ENCODE measurements at places on chromosomes 5 and 9.

- no peak for DNase-seq
Measured at GRCh38 chr5:176560364-176560763, 11.2 kb downstream of the CDHR2 start.

DNA sequence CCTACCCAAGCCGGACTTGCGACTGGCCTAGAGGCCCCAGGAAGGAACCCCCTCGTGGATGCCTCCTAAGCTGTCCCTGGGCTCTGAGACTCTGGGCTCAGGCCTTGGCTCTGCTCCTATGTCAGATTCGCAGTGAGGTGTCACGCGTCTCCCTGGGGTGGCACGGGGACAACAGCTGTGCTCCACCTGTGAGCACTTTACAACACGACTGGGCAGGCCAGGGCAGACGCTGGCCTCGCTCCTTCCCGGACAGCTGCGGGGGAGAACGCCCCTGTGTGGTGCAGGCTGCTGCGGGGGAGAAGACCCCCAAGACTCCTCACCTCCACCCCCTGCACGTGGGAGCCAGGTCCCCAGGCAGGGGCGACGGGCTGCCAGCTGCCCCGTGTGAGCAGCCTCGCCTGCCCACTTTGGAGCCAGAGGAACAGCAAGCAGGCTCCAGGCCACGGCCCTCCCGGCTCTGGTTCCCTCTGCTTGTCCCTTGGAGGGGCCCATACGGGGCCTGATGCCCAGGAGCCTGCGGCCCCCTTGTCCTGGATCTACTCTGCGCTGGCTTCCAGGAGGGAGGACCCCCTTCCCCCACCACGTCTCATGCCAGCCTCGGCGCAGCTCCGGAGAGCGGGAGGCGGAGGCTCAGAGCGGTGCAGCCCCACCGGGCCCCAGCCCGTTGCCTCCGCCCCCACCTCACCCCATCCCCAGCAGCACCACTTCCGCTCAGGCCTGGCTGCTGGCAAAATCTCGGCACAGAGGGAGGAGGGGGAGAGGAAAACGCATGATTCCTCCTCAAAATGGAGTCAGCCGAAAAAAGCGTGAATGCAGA, 36.0 kb downstream of the SARDH start:
- DNase-seq, result peak; percentile 74

DNA sequence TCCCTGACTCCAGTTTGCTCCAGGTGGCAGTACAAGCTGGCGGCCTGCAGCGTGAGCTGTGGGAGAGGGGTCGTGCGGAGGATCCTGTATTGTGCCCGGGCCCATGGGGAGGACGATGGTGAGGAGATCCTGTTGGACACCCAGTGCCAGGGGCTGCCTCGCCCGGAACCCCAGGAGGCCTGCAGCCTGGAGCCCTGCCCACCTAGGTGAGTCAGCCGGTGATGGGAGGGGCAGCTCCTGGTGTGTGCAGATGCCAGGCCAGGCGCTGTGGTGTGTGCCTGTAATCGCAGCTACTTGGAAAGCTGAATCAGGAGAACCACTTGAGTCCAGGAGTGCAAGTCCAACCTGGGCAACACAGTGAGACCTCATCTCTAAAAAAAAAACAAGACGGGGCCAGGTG, 10.0 kb upstream of the CACFD1 start:
- no peak for DNase-seq

- DNase-seq, result no peak
Measured at GRCh38 chr5:116361171-116361967, 213.3 kb downstream of the SEMA6A start.

DNA sequence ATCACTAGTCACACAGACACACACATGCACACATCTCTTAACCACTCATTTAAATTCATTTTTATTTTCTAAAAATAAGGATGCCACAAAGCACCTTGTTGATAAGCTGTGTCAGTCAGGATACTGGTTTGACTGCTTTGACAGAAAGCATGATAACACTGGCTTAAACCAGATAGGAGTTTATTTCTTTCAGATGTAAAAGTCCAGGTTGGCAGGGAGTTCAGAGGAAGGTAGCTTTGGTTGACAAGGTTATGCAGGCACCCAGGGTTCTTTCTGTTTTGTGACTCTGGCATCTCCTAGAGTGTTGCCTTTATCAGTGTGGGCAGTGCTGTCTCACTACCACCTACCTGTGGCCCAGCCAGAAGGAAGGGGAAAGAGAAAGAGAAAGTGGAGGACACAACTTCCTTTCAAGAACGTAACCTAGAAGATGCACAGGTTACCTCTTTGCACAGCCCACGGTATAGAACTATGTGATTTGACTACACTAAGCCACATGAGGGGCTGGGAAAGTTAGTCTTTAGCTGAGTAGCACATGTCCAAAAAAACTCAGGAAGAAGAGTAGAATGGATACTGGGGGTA, 334.7 kb downstream of the OSTF1 start:
- no peak for DNase-seq

- no peak for DNase-seq
Measured at GRCh38 chr5:95723632-95724369, 7.3 kb upstream of the RHOBTB3 start.

DNA sequence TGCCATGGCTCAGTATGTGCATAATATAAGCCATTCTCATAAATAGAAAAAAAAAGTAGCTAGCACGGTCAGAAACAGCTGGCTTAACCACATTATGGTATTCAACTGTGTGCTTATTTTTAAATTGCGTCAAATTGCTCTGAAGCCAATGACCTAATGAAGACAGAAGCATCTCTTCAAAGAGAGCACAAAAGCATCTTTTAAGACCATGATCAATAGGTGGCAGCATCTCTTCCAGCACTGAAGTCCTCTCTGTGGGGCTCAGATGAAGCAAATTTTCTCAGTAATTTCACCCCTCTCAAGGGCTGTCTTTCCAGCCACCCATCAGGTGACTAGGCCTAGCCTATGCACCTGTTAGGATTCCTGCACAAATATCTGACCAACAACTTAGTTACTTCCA, 251.4 kb downstream of the GLIS3 start:
- no peak for DNase-seq

DNA sequence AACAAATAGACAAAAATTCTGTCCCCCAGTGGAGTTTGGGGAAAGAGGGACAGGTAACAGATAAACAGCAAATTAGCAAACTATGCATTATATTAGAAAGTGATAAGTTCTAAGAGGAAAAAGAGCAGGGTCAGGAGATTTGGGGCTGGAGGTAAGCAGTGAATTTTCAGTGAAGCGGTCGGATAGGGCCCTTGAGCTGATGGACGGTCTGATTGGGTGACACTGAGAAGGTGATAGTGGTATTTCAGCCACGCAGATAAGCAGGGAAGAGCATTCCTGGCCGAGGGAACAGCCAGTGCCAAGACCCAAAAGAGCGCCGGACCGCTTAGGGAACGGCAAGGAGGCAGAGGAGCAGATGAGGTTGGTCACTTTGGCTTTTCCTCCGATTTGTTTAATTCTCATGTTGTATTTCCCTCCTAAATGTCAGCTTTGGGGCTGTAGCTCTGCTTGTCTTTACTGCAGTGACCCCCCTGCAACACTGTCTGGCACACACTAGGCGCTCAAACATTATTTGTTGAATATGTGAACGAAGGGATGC, 1.1 kb upstream of the PTPN3 start:
- no peak for DNase-seq

DNA sequence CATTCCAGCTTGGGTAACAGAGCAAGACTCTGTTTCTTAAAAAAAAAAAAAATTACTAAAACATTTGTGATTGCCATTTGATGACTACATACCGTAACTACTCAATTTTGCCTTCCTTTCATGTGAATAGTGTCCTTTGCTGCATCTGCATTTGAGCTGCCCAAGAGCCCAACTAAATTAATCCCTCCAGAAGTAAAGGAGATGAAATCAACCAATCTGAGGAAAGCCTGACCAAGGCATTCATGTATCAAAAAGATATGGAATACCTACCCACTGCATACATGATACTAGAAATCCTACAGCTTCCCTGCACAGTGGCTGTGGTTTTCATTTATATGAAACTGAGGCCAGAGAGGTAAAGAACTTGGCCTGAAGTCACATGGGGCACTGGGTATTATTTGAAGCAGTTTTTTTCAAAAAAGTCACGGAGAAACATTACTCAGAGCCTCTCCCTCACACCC, 177.5 kb downstream of the AOPEP start:
- no peak for DNase-seq

DNA sequence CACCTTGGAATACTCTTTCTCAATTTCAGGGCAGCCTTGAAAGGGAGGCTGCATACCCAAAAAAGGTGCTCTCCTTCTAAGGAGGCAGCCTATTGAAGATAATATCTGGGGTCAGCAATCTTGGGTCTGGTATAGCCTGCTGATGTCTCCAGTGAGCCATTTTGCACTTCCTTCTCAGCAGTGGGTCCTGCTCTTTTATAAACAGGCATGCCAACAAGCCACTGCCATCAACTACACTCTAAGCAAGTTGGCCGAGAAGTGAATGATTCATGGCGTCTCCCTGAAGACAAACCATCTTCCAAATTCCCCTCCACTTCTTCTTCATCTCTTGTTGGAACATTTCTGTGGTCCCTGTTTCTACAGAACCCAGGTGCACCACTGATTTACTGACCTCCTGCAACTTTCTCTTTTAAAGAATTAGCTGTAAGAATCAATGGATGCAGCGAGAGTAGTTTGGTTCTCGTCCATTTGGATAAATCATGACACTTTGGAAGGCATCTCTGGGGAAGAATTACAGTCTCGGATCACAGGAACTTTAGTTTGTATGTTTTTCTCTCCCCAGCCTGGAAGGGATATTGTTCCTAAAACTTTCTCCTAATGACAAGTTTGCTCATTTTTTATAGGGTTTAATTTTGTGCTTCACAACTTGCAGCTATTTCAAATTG, 108.3 kb downstream of the INSYN2B start:
- DNase-seq, result no peak

DNA sequence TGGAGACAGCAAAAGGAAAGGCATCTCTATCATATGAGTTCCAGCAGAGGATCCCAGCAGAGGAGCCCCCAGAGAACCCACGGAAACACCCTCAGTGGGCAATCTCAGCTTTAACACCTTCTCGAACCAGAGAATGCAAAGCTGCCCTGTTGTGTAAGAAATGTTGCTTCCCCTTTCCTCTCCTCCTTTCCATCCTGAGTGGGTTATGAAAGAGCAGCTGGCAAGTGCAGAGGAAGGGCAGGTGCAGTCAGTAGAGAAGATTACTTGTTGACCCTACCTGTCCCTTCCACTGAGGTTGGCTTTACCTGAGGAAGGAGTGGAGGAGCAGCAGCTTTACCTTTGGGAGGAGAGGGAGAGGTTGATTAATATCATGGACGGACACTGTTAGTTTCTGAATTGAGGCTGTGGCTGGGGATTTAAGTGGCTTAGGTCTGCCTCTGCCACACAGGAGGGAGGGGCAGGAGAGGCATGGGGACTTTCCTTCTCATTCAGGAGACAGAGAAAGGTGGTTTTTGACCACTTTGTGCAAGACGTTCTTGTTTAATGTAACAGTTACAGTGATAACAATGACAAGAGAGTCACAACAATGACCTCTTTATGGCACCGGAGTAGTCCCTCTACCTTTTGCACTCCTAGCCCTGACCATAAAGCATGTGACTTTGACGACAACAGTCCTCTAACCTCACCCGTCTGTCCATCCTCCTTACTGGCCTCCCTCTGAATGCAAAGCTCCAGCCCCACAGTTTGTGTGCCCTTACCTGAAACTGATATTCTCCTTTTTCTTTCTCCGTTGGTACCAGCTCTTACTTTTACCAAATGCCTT, 254.8 kb downstream of the NSG2 start:
- no peak for DNase-seq

DNA sequence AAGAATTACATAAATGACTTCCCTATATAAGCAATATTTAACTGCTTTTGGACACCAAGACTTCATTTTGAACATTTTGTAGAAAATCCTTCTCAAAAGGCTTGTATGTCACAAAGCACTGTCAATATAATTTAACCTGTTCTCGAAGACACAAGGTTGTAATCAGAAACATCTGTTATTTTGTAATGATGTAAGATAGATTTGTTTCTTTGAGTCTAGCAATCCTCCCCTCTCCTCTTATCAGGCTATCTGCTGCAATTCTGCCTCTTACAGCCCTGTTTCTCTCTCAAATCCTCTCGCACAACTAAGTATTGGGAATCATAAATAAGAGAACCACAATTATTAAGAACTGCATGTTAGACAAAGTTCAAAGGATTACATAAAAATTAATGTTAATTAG, 18.6 kb upstream of the TARS1 start:
- no peak for DNase-seq

DNA sequence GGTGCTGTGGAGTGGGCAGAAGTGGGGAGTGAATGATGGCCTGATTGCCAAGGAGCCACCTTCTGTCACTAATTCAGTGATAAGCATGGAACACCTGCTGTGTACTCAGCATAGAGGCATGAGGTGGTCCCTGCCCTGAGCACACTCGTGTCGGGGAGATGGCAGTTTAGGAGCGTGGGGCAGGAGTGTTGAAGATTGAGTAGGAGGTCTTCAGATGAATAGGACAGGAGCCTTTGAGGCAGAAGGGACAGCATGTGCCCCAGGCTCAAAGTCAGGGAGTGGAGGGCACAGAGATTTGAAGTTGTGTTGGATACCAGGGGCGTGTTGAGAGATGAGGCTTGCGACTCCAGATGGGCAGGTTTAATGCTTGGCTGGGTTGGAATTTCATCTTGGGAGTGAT, 55.0 kb downstream of the ZNF618 start:
- no peak for DNase-seq

- DNase-seq, result no peak
Measured at GRCh38 chr5:142219146-142219545, 105.7 kb downstream of the SPRY4 start.

- DNase-seq, result no peak
Measured at GRCh38 chr9:21560281-21560745, 78.2 kb upstream of the IFNE start.

GRCh38 chr5:134103397-134103796, 11.1 kb upstream of the TCF7 start:
- no peak for DNase-seq

DNA sequence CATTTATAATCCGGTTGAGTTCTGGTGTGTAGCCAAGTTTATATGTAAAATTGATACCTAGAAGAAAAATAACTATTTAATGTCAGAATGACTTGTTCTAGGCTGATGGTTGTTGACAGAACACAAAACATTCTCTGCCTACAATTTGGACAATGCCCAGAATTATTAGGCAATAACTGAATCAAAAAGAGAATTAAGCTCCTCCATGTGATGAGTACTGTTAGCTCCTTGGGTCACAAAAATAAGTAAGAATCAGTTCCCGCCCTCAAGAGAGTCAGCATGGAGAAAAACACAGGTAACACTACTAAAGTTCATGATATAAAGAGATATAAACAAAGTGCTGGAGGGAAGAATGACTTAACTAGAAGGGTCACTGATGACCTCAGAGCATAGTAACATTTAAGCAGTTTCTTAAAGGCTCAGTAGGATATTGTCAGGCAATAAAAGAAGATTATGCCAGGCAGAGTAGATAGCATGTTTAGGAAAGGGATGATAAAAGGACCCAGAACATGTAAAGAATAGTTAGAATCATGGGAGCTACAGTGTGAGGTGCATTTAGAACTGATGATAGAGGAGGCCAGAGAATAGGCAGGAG, 200.5 kb upstream of the ACTBL2 start:
- no peak for DNase-seq
